Fibroblast of skin of right quadriceps (primary cell): ENCODE measurements at places on chromosomes 2 and 18.

DNA sequence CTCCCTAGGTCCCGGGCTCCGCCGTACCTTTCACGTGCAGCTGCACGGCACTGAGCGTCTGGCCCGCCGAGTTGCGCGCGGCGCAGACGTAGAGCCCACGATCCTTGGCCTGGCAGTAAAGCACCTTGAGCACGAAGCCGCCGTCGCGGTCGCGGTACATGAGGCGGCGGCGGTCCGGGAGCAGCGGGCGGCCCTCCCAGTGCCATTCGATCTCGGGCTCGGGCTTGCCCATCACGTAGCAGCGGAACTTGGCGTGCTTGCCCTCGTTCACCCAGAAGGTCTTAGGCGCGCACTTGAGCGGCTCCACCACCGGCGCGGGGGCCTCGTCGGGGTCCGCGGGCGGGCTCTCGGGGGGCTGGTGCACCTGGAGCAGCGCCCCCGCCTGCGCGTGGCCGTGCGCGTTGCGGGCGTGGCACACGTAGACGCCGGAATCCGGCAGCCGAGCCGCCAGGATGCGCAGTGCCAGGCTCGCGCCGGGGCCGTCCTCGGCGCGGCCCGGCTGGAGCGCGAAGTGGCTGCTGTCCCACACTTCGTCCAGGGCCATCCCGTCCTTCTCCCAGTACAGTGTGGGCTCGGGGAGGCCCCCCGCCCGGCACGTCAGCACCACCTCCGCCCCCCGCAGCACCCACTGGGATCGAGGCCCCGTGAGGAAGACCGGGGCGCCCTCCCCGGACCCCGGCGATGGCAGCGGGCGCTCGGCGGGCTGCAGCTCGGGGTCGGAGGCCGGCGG, 980 bp downstream of the OBSL1 start:
- peak; percentile 26 for DNase-seq

GRCh38 chr2:195543063-195543462, 114.0 kb upstream of the SLC39A10 start:
- no peak for DNase-seq

- peak; percentile 65 for DNase-seq
Measured at GRCh38 chr2:199462956-199463692, 5.4 kb upstream of the SATB2 start.

DNA sequence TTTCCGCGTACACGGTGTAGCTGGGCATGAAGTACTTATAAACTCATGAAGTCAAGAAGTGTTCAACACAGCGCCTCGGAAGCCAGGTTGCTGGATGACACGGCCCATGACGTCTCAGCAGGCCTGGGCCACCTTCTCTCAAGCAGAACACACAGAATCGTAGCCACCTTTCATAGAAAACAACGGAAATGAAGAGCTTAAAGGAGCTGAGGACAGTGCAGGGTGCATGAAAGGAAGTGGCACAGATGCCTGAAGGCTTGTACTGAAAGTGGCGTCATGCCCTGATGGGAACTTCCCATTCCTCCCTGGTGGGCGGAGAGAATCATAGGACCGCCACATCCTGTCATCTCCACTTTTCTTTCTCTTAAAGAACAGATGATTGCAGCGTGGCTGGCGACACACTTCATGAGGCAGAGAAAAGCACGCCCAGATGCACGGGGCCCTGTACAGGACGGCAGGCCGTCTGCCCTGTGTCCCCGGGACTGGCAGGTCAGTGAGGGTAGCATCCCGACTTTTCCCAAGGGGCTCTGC, 31.1 kb downstream of the HDAC4 start:
- DNase-seq, result peak; percentile 57

- no peak for DNase-seq
Measured at GRCh38 chr2:122009561-122009960, 254.1 kb downstream of the TSN start.

- DNase-seq, result no peak
Measured at GRCh38 chr2:79200762-79201161, 41.2 kb upstream of the REG3A start.
